Left ventricle myocardium inferior (tissue), 1 donor: ENCODE measurements at places on chromosomes 1 and 21. TPM values are rescaled to one million over a fixed set of nuclear protein-coding genes. Genes with fewer than 3 reads are reported as not detected.

- DNase-seq, result no peak
These were observed 28.7 kb upstream of the DISP1 start for GRCh38 chr1:222786121-222786520.

DNA sequence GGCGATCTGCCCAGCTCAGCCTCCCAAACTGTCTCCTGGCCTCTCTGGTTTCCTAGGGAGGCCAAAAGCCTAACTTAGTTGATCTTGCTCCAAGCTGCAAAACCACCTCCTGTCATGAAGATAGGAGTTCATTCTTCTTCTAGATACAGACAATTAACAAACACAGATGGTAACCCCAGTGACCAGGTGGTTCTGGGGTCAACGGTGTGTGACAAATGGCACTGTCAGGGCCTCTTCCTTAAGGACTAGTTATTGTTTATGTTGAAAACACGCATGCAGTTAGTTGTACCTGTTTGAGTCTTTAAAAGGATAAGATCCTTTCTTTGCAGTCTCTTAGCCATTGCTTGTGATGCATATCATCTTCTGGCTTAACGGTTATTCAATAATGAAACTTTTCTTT is 4.6 kb upstream of the UMODL1 start:
- DNase-seq, result no peak

DNA sequence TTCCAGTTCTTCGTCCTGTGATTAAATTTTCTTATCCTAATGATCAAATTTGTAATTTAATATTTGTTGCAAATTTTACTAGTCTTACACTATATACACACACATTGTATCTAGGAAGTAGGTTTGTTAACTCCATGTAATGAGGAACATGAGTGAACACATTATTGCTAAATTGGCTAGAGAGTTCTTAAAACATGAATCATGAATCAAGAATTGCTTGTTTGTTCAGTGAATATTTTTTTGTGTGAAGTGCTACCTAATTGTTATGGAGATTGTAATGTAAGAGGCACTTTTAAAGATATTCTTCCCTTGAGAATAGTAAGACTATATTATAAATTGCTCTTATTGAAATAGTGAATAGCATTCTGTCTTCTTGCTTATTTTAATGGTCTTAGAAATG is 4.6 kb downstream of the GPSM2 start:
- no peak for DNase-seq

DNA sequence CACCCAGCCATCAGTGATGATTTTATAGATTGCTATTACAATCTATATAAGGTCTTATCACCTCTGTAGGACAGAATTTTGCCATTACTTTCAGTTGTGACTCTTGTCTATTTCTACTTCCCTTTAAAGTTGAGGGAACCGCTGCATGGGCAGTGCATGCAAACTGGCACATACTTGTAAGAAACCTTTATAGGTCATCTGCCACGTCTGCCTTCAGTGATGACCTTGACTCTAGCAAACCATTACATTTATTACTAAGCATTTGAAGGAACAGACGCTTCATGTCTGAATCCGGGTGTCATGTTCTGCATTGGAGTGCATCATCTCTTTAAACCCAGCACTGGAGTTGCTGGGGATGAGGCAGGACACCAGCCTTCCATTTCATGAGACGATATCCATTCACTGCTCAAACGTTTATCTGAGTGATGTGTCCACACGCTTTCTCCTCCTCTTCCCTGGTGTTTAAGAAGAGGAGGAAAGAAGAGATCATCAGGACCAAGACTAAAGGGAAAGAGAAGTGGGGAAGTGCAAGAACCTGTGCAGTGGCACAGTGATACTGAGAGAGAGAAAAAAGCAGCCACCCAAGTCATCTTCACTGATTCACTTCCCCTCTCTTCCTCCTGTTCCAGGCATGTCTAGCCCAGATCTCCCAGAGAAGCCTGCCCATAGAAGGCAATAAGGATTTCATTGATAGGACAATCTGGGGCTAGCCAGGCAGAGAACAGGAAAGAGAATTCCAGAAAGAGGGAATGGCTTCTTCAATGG is 14.1 kb downstream of the CCSAP start:
- DNase-seq, result no peak

The PINK1 gene
- 250 TPM for total RNA-seq

The RHBDL2 gene
- total RNA-seq, result not detected

The UTS2 gene
- total RNA-seq, result not detected

- no peak for DNase-seq
These were observed 442.4 kb upstream of the PLXNA2 start for GRCh38 chr1:208686592-208686991.
